ENCODE measurements at places on chromosomes 1 and 21.
A peak's percentile ranks its signal among the peaks of the same experiment; 100 is the strongest.

- H3K27ac ChIP-seq, result no peak overlapping the region
- H3K27me3 ChIP-seq, result peaks cover 53% of the 10 kb centered on the region
- H3K4me1 ChIP-seq, result peaks cover 10% of the 10 kb centered on the region
- H3K4me3 ChIP-seq, result no peak overlapping the region
- DNase-seq, result no peak
Measured at GRCh38 chr1:200874694-200875093, 1.9 kb downstream of the GPR25 start.

DNA sequence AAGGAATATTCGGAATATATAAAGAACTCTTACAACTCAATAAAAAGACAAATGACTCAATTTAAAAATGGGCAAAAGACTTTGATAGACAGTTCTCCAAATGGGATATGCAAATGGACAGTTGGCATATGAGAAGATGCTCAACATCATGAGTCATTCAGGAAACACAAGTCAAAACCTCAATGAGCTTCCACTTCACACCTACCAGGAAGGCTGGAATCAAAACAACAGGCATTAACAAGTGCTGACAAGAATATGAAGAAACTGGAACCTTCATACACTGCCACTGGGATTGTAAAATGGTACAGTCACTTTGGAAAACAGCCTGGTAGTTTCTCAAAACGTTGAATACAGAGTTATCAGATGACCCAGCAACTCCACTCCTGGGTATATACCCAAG is 17.2 kb downstream of the PGBD5 start:
- H3K27me3 ChIP-seq, result no peaks in the 10 kb centered on the region
- no peak overlapping the region for H3K27ac ChIP-seq
- no peak for DNase-seq
- no peak overlapping the region for H3K4me3 ChIP-seq
- no peaks in the 10 kb centered on the region for H3K4me1 ChIP-seq
- H3K36me3 ChIP-seq, result no peaks in the 10 kb centered on the region

DNA sequence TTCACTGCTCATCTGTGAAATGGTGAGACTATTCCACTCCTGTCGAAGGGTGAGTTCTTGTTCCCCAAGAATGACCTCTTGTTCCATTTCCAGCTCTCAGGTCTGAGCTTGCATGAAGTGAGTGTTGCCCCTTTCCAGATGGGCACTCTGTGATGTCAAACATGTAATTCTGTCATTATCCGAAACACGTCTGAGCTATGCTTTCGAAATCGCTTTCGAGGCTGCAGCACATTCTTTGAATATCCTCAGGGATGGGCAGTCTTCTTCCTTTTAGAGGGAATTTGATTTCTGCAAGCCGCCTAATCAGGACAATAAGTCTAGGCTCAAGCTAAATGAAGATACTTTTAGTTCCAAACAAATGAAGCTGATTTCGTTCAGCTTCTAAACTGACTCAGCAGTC is 15.1 kb downstream of the NFASC start:
- no peaks in the 10 kb centered on the region for H3K36me3 ChIP-seq
- H3K4me3 ChIP-seq, result no peak overlapping the region
- H3K27ac ChIP-seq, result peak overlapping the region; percentile 27
- peak; percentile 42 for DNase-seq

GRCh38 chr1:160124705-160125478 is 9.3 kb downstream of the ATP1A2 start:
- no peak overlapping the region for H3K4me3 ChIP-seq
- no peaks in the 10 kb centered on the region for H3K36me3 ChIP-seq
- no peak overlapping the region for H3K27ac ChIP-seq
- no peaks in the 10 kb centered on the region for H3K27me3 ChIP-seq
- peaks cover 25% of the 10 kb centered on the region for H3K4me1 ChIP-seq

DNA sequence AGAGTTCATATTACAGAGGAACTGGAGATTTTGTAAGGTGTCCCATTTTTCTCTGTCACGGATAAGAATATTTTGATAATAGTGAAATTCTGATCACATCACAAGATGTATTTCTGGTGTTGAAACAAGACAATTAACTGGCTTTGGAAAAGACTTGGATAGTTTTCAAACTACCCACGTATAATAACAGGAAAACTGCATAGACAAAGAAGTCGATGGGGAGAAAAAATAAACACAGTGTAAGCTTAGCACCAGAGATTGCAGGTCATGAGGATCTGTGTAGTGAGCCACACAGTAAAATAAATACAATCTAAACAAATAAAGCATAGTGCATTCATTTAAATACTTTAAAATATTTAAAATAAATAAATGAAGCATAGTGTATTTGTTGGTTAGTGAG is 452.3 kb upstream of the ADAMTS5 start:
- H3K27me3 ChIP-seq, result no peaks in the 10 kb centered on the region
- H3K4me3 ChIP-seq, result no peak overlapping the region
- no peak overlapping the region for H3K27ac ChIP-seq

- no peaks in the 10 kb centered on the region for H3K27me3 ChIP-seq
- peak; percentile 26 for DNase-seq
- no peaks in the 10 kb centered on the region for H3K36me3 ChIP-seq
- H3K27ac ChIP-seq, result no peak overlapping the region
- no peaks in the 10 kb centered on the region for H3K4me1 ChIP-seq
Measured at GRCh38 chr1:177219554-177220458, 49.0 kb downstream of the BRINP2 start.

- peaks cover 2% of the 10 kb centered on the region for H3K27me3 ChIP-seq
- H3K36me3 ChIP-seq, result no peaks in the 10 kb centered on the region
- no peak overlapping the region for H3K27ac ChIP-seq
- peak; percentile 52 for DNase-seq
- H3K4me3 ChIP-seq, result no peak overlapping the region
Measured at GRCh38 chr1:31111290-31111951, 45.9 kb upstream of the PUM1 start.

GRCh38 chr1:61818992-61819391 is 76.7 kb downstream of the PATJ start:
- H3K4me3 ChIP-seq, result no peak overlapping the region
- H3K4me1 ChIP-seq, result no peaks in the 10 kb centered on the region
- H3K27me3 ChIP-seq, result no peaks in the 10 kb centered on the region
- H3K36me3 ChIP-seq, result no peaks in the 10 kb centered on the region

GRCh38 chr21:31509194-31510017 is 150.1 kb upstream of the SOD1 start:
- no peak overlapping the region for H3K27ac ChIP-seq
- H3K4me3 ChIP-seq, result no peak overlapping the region
- peaks cover 4% of the 10 kb centered on the region for H3K4me1 ChIP-seq
- DNase-seq, result peak; percentile 27

- peak overlapping the region; percentile 93 for H3K27ac ChIP-seq
- peaks cover 66% of the 10 kb centered on the region for H3K4me1 ChIP-seq
- no peaks in the 10 kb centered on the region for H3K36me3 ChIP-seq
- DNase-seq, result peak; percentile 56
- no peaks in the 10 kb centered on the region for H3K27me3 ChIP-seq
Measured at GRCh38 chr1:155976062-155976912, 2.1 kb downstream of the ARHGEF2 start.

DNA sequence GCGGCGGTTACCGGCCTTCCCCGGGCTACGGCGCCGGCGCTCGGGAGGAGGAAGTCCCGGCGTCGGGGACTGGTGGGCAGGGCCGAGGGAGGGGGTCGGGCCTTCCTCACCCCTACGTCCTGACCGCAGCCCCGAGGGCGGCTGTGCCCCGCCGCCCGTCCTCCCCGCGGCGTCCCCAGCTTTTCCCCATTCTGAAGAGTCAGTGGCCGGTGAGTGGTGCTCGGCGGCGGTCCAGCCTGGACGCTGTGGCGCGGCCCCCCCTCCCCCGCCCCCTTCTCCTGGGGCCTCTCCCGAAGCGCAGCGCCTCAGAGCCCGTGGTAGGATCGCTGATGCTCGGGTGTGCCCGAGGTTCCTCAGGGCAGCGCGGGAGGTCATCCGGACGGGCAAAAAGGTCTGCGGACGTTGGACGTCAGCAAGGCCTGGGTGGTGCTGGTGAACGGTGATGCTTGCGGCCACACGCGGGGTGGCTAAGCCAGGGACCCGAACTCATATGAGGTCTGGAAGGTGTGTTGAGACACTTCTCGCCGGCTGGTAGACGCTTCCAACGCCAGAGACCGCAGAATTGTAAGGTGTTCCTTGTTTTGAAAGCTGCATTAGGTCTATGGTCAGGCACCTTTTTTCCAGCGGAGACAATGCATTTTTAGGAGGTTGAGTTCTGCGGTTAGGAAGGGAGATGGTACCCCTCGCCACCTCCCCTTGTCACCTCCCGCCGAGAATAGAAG is 725 bp downstream of the SLC25A33 start:
- peaks cover 9% of the 10 kb centered on the region for H3K4me1 ChIP-seq
- H3K27ac ChIP-seq, result peak overlapping the region; percentile 72
- no peaks in the 10 kb centered on the region for H3K27me3 ChIP-seq

GRCh38 chr1:168506204-168506819 is 37.5 kb downstream of the XCL2 start:
- no peak overlapping the region for H3K4me3 ChIP-seq
- no peaks in the 10 kb centered on the region for H3K36me3 ChIP-seq
- H3K27me3 ChIP-seq, result no peaks in the 10 kb centered on the region
- peak; percentile 74 for DNase-seq
- H3K27ac ChIP-seq, result peak overlapping the region; percentile 55

DNA sequence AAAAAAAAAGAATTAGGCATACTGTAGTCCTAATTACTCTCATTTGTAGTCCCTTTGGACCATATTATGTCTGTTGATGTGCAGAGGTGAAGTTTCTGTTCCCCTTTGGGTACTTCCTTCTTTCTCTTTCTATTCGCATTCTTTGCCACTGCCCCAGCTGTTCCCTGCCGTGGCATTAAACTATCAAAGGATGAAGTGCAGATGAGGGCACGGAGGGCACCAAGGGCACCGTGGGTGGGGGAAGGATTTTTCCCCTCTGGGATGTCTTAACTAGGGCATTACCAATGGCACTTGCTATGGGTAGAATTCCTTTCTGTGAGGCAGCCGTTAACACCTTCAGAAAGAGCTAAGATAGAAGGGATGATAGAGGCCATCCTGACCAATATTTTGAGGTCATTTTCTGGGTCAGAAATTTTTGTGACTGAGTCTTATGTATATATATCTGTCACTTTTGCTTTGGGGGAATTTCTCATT is 4.9 kb upstream of the MAPKAPK2 start:
- no peak for DNase-seq
- no peaks in the 10 kb centered on the region for H3K36me3 ChIP-seq
- H3K27ac ChIP-seq, result no peak overlapping the region

DNA sequence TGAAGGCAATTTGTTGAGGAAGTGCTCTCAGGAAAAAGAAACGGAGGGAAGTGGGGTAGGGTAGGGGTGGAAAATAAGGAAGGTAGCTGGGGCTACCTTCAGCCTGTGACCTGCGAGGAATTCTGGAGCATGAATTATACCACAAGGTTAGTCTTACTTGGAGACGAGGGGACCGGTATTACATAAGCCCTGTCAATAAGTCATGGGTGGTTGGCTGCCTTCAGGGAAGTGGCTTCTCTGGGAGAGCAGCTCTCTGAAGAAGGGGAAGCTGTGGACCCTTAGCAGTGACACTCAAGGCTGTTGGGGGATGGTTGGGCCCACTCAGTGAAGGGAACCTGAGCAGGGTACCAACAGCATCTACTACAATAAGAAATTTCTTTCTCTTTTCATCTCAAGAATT is 111.3 kb downstream of the TNFSF18 start:
- no peaks in the 10 kb centered on the region for H3K36me3 ChIP-seq
- DNase-seq, result no peak
- peak overlapping the region; percentile 36 for H3K27ac ChIP-seq
- H3K4me1 ChIP-seq, result peaks cover 14% of the 10 kb centered on the region

DNA sequence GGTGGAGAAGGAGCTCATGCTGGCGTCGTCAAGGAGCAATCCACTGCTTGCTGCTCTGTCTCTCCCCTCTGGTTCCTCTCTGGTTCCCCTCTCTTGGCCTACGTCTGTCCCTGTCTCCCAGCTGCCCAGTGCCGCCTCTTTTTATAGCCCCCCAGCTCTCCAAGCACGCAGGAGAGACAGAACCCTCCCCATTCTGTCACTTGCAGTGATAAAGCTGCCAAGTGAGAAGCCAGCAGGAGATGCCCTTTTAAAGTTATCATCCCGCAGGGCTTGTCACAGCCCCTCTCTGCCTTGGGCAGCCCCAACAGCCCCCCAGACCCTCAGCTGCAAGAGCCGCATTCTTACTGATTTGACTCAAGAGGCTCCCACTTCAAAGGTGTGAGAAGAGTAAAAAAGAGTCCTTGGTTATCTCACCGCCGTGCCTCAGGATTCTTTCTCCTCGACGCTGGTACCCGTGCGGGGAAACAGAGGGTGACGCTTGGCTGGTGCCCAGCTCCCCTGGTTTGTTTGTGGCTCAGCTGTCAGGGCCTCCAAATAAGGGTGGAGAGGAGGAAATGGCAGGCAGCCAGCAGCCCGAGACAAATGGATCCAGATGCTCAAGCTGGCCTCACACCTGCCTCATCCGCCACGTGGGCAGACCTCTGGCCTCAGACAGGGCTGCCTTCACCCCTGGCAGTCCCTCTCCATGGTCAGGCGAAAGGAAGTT is at the start of gene NPPA:
Gene NPPA, minus strand, starts transcription at position 117 of the 706 bp plus-strand sequence. Its CDS starts 99 bp downstream, at position 18.
- no peaks in the 10 kb centered on the region for H3K4me1 ChIP-seq
- peaks cover 4% of the 10 kb centered on the region for H3K27me3 ChIP-seq
- no peak within 1 kb of the TSS for H3K27ac ChIP-seq
- DNase-seq, result no peak
- H3K36me3 ChIP-seq, result peaks cover 17% of the 10 kb centered on the region
- no peak within 1 kb of the TSS for H3K4me3 ChIP-seq

DNA sequence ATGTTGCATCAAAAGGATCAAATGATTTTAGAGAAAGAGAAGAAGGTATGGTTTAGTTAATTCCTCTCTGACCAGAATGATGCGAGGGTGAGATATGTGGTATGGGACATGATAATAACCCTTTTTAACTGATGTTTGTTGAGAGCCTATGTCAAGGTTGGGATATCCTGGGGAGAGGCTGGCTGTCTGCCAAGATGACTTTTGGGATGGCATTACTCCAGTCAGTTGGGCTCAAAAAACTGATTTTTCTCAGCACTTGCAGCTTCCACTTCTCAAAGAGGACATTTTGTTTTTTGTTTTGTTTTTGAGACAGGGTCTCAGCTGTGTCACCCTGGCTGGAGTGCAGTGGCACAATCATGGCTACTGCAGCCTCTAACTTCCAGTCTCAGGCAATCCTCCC is 17.7 kb upstream of the STX12 start:
- H3K4me3 ChIP-seq, result no peak overlapping the region
- H3K36me3 ChIP-seq, result peaks cover 9% of the 10 kb centered on the region
- H3K27me3 ChIP-seq, result no peaks in the 10 kb centered on the region
- no peaks in the 10 kb centered on the region for H3K4me1 ChIP-seq
- DNase-seq, result no peak

DNA sequence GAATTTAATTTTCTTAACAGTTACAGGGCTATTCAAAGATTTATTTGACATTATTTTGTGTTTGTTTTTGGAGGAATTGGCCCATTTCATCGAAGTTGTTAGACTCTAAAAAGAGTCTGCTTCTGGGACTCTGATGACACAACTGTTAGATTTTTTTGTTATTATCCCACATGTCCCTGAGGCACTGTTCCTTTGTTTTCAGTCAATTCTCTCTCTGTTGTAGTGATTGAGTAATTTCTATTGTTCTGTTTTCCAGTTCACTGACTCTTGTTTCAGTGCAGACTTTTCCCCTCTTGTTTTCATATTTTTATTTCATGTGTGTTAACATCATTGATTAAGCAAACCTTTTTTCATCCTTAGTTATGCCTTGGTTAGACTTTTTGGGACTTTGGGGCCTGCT is 325.0 kb downstream of the ZNF326 start:
- no peak for DNase-seq
- no peaks in the 10 kb centered on the region for H3K27me3 ChIP-seq
